ENCODE measurements at places on chromosomes 5 and 9. TPM values are rescaled to one million over a fixed set of nuclear protein-coding genes. Genes with fewer than 3 reads are reported as not detected.

The ASS1 gene
- 274 TPM for total RNA-seq

The HTR4 gene
- 0.21 TPM for total RNA-seq

The TICAM2 gene
- total RNA-seq, result 1.6 TPM

The SPATA31D4 gene
- not detected for total RNA-seq

The GLRA1 gene
- not detected for total RNA-seq

GRCh38 chr5:142981475-142981874, 211.3 kb downstream of the ARHGAP26 start:
- no peaks in the 10 kb centered on the region for H3K36me3 ChIP-seq
- DNase-seq, result no peak
- H3K27me3 ChIP-seq, result no peaks in the 10 kb centered on the region
- H3K4me1 ChIP-seq, result no peaks in the 10 kb centered on the region

- DNase-seq, result no peak
- H3K27ac ChIP-seq, result no peak overlapping the region
- no peaks in the 10 kb centered on the region for H3K27me3 ChIP-seq
- H3K36me3 ChIP-seq, result no peaks in the 10 kb centered on the region
- peaks cover 4% of the 10 kb centered on the region for H3K4me1 ChIP-seq
These were observed 78.4 kb upstream of the PTGER4 start for GRCh38 chr5:40601198-40601868.

GRCh38 chr5:75928992-75929391, 154.2 kb upstream of the SV2C start:
- H3K36me3 ChIP-seq, result no peaks in the 10 kb centered on the region
- no peak overlapping the region for H3K4me3 ChIP-seq
- DNase-seq, result no peak
- H3K4me1 ChIP-seq, result no peaks in the 10 kb centered on the region
- H3K27ac ChIP-seq, result no peak overlapping the region
- no peaks in the 10 kb centered on the region for H3K27me3 ChIP-seq

DNA sequence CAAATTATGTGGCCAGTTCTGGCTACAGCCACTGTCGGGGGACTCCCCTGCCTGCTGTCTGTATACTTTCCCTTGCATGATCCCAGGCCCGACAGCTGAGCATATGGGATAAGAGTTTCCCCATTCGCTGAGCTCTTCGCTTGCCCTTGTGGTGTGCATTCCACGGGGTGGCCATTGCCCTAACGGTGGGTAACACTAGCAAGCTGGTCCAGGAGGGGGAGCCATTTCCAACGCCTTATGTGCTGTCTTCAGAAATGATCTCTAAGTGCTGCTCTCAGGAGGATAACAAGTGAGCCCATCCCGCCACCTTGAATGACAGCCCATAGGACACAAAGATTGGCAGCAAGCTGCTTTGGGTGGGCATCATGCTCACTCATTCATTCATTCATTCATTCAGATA, 190.9 kb downstream of the FSTL4 start:
- H3K27ac ChIP-seq, result no peak overlapping the region
- no peaks in the 10 kb centered on the region for H3K4me1 ChIP-seq
- no peak for DNase-seq
- no peaks in the 10 kb centered on the region for H3K36me3 ChIP-seq

DNA sequence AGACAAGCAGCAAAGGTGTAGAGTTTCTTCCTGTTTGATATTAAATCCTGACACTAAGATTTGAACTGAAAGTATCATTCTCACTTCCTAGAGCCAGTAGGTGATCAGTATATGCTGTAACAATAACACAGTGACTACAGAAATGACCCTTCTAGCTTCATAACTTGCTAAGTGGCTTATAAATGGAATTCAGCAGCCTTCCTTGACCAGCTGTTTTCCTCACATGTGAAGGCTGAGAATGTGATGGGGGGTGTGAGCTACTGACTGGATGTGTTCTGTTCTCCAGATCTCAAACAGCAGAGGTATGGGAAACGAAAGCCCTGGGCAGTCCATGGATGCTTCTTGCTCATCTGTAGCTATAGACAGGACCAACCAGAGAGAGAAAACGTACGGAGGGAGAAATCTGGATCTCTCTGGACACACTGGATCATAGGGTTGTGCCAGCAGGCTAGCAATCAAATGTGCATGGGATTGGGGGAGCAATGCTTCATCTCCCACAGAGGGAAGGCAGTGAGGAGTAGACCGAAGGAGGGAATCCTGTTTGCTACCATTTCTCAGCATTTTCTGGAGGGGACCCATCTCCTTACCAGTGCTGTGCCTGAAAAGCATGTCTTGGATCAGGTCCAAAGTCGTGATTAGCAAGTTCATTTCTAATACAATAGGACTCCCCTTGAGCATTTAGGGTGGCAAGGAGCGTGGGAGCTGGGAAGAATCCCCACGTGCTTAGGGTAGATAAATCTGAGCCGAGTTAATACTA, 39.4 kb downstream of the TNFAIP8 start:
- no peaks in the 10 kb centered on the region for H3K36me3 ChIP-seq
- peaks cover 14% of the 10 kb centered on the region for H3K4me1 ChIP-seq
- no peak overlapping the region for H3K4me3 ChIP-seq
- no peak for DNase-seq
- H3K27me3 ChIP-seq, result no peaks in the 10 kb centered on the region

GRCh38 chr9:1907465-1907864, 107.7 kb upstream of the SMARCA2 start:
- no peak overlapping the region for H3K27ac ChIP-seq
- no peak overlapping the region for H3K4me3 ChIP-seq
- no peak for DNase-seq

- no peak overlapping the region for H3K4me3 ChIP-seq
- H3K4me1 ChIP-seq, result no peaks in the 10 kb centered on the region
- H3K27me3 ChIP-seq, result no peaks in the 10 kb centered on the region
- H3K36me3 ChIP-seq, result peaks cover 33% of the 10 kb centered on the region
- DNase-seq, result no peak
These were observed 65.3 kb downstream of the TSTD2 start for GRCh38 chr9:97567894-97568202.

- H3K36me3 ChIP-seq, result no peaks in the 10 kb centered on the region
- H3K27me3 ChIP-seq, result no peaks in the 10 kb centered on the region
- no peak overlapping the region for H3K27ac ChIP-seq
- DNase-seq, result no peak
- H3K4me3 ChIP-seq, result no peak overlapping the region
These were observed 489.4 kb downstream of the PRELID2 start for GRCh38 chr5:145345511-145346287.

- no peak for DNase-seq
- no peak overlapping the region for H3K27ac ChIP-seq
These were observed 45.1 kb downstream of the SLCO6A1 start for GRCh38 chr5:102453716-102454115.

GRCh38 chr5:165497707-165498106, 1992.3 kb downstream of the MAT2B start:
- H3K27me3 ChIP-seq, result no peaks in the 10 kb centered on the region
- H3K4me1 ChIP-seq, result no peaks in the 10 kb centered on the region
- peak; percentile 5 for DNase-seq

DNA sequence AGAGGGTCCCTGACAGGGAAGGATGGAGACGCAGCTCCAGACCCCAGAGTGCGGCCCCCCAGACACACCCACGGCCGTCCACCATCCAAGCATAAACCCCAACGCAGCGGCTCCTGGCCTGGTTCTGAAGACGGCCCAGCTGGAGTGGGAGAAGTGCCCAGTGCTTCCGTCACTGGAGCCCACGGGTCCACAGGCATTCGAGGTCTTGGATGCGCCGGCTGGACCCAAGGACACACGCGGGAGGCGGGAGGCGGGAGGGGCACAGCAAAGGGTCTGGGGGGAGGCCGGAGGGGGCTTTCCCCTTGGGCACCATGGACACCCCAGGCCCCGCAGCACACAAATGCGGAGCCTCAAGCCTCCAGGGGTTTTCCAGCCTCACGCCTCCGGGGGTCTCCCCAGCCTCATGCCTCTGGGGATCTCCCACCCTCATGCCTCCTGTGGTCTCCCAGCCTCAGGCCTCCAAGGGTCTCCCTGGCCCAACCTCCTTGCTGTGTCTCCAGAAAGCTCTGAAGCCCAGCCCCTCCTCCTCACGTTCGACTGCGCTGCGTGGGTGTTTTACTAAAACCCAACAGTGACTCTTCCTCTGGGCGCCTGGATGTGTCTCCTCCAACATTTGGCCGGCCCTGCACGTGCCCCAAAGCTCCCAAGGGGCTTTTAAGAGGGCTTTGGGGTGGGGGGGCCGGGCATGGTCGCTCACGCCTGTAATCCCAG, 15.2 kb downstream of the EXD3 start:
- no peaks in the 10 kb centered on the region for H3K27me3 ChIP-seq
- peaks cover 38% of the 10 kb centered on the region for H3K4me1 ChIP-seq
- peak overlapping the region; percentile 47 for H3K4me3 ChIP-seq
- H3K36me3 ChIP-seq, result no peaks in the 10 kb centered on the region
- H3K27ac ChIP-seq, result peak overlapping the region; percentile 36

DNA sequence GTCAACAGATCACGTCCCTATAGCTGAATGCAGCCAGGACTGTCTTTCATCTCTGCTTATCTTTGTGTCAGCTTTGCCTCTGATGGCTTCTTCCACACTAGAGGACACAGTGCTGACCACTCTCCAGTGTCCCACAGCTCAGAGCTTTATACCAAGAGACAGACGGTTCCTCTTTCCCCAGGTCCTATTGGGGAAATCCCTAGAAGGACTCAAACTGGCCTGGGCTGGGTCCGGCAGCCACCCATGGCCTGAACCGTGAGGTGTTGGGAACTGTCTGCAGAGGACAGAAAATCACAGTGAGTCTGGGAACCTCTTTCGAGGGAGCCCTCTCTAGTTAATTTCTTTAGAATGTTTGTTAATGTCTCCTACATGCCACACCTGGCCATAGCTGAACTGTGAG, 68.3 kb upstream of the SHB start:
- H3K4me3 ChIP-seq, result no peak overlapping the region
- no peak for DNase-seq
- no peaks in the 10 kb centered on the region for H3K4me1 ChIP-seq
- no peak overlapping the region for H3K27ac ChIP-seq
- no peaks in the 10 kb centered on the region for H3K27me3 ChIP-seq
- H3K36me3 ChIP-seq, result no peaks in the 10 kb centered on the region

DNA sequence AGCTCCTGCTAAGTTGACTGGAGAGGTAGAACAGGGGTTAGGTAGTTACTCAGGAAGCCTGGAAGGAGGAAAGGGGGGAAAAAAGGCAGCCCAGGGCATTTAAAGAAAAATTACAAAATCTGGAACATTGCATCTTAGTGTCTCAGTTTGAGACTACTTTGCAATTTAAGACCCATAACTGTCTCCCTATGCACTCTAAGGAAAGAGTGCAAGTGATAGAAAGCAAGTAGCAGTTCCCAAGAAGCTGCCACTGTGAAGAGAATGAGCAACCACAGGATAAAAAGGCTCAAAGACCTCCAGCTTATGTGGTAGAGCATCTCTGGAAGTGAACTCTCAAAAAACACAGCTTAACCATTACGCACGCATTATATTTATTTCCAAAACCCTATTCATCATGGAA, 141.8 kb downstream of the SLCO4C1 start:
- no peak for DNase-seq
- no peak overlapping the region for H3K4me3 ChIP-seq
- no peaks in the 10 kb centered on the region for H3K27me3 ChIP-seq
- H3K36me3 ChIP-seq, result no peaks in the 10 kb centered on the region
- H3K4me1 ChIP-seq, result no peaks in the 10 kb centered on the region
- H3K27ac ChIP-seq, result no peak overlapping the region

GRCh38 chr5:79518718-79519117, 4.8 kb upstream of the HOMER1 start:
- H3K36me3 ChIP-seq, result no peaks in the 10 kb centered on the region
- no peak overlapping the region for H3K4me3 ChIP-seq
- no peak overlapping the region for H3K27ac ChIP-seq
- no peaks in the 10 kb centered on the region for H3K27me3 ChIP-seq
- no peaks in the 10 kb centered on the region for H3K4me1 ChIP-seq
- DNase-seq, result no peak

- no peak overlapping the region for H3K27ac ChIP-seq
- H3K4me1 ChIP-seq, result no peaks in the 10 kb centered on the region
- no peaks in the 10 kb centered on the region for H3K27me3 ChIP-seq
- H3K4me3 ChIP-seq, result no peak overlapping the region
- H3K36me3 ChIP-seq, result no peaks in the 10 kb centered on the region
These were observed 103.5 kb downstream of the NPR3 start for GRCh38 chr5:32814620-32815019.

DNA sequence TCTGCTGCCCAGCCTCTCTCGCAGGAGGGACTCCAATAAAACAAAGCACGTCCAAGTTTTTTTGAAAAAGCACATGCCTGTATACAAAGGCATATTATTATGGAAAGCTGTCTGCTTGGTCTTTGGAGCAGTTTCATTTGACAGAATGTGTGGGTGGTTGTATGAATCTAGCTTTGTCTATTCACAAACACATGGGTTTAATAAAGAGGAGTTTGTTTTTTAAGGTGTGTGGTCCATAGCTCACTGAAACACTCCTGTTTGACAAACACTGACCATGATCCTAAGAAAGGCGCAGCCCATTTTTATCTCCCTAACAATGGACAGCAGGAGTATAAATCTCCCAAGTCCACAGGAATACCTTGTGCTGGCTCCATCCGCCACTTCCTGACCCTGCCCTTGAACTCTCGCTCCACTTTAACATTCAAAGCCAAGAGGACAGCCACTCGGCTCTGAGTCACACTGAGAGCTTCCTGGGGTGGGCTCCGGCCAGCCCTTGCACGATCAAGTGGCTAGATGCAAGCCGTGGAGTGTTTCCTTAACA, 371.9 kb downstream of the EBF1 start:
- no peaks in the 10 kb centered on the region for H3K36me3 ChIP-seq
- peak; percentile 33 for DNase-seq
- H3K27ac ChIP-seq, result peak overlapping the region; percentile 55
- no peak overlapping the region for H3K4me3 ChIP-seq

DNA sequence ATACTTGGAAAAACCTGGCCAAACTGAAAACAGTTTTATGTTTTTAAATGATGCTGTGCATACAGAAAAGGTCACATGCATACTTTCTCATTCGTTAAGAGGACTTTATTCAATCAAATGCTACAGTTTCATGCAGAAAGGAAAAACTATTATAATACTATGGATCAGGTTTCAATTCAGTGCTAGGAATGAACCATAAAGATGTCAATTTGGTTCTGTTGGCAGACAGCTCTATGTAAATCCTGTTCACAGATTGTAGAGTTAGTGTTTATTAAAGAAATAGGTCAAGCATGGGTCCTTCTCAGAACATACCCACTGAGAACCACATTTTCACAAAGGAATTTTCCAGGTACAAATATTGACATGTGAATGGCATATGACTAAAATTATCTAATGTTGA, 57.1 kb downstream of the RETREG1 start:
- H3K27me3 ChIP-seq, result no peaks in the 10 kb centered on the region
- H3K36me3 ChIP-seq, result no peaks in the 10 kb centered on the region
- H3K27ac ChIP-seq, result no peak overlapping the region
- H3K4me3 ChIP-seq, result no peak overlapping the region
- no peaks in the 10 kb centered on the region for H3K4me1 ChIP-seq

- no peaks in the 10 kb centered on the region for H3K36me3 ChIP-seq
- no peak overlapping the region for H3K27ac ChIP-seq
- no peaks in the 10 kb centered on the region for H3K27me3 ChIP-seq
- no peak overlapping the region for H3K4me3 ChIP-seq
These were observed 388.9 kb downstream of the NR2F1-AS1 start for GRCh38 chr5:93192087-93192486.

DNA sequence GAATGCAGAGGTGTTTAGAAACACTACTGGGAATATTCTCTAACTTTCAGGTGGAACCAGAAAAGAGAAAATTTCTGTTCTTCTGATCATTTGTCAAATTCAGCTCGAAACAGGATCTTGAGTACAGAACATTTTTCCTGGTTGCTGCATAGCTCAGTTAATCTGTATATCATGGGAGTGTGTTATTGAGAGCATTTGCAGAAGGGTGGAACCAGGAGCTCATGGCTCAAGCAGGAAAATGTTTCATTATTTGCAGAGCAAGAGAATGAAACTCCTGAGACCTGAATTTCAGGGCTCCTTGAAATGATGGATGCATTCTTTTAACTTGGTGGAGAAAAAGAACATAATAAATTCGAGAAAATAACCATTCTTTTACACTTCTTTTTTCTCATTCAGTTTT, 97.9 kb downstream of the AOPEP start:
- H3K36me3 ChIP-seq, result no peaks in the 10 kb centered on the region
- no peak for DNase-seq
- H3K4me3 ChIP-seq, result no peak overlapping the region
- H3K4me1 ChIP-seq, result peaks cover 82% of the 10 kb centered on the region
- no peaks in the 10 kb centered on the region for H3K27me3 ChIP-seq
- peak overlapping the region; percentile 42 for H3K27ac ChIP-seq

Measured in tibial nerve (tissue), 4 donors.